ENCODE measurements at places on chromosomes 2 and 18.

GRCh38 chr18:8162802-8163201 lies 446.4 kb upstream of the RAB12 start:
- peak; percentile 23 for DNase-seq

DNA sequence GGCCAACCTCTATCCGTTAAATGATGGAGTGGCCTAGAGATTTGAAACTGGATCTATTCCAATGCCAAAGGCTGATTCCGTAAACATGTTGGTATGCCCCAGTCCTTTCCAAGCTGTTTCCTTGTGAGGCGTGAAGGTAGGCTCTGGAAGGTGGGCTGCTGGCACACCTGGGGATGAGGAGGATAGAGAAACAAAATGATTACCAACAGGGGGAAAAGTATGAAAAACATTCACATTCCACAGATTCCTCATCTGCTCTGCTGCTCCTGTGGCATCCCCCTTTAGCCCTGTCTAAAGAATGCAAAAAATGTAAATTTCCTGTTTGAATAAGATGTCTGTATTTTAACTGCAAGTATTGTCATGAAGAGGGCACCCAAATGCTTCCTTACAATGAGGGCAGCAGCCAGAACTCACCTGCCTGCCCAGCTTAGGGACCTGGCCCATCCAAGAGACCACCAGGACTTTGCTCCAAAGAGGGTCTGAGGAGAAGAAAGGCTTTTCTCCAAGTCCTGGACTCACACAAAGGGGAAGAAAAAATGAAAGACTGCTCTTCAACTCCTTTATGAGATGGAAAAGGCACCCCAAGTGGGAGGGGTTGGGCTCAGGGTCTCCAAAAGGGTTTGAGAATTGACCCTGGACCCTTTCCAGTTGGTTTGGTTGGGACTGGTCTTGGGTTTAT lies 132.3 kb upstream of the PELI1 start:
- peak; percentile 93 for DNase-seq

- DNase-seq: no peak
Observed at GRCh38 chr2:232576995-232577394, 26.5 kb downstream of the EIF4E2 start.

GRCh38 chr2:160044728-160045127 lies 17.7 kb downstream of the PLA2R1 start:
- DNase-seq: no peak

DNA sequence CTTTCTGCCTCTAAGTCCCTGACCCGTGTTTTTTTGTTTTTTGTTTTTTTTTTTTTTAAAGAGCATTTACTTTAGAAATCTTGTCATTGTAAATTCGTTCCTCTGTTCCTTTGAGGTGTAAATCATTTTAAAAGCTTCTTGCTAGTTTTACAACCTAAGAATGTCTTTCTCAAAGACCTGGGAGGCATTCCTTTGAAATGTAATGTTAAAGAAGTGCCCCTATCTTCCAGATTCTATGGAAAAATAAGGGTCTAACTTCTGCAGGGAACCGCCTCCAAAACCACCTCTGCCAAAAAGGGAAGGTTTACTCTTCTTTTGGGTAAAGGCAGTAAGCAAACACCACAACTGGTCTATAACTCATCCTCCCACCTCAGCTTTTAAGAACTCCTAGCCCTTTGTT lies 259.6 kb upstream of the ZNF804A start:
- peak; percentile 67 for DNase-seq

GRCh38 chr2:172340394-172340793 lies 87.0 kb upstream of the ITGA6 start:
- DNase-seq: no peak

- DNase-seq: peak; percentile 23
Observed at GRCh38 chr2:24315669-24316068, 44.7 kb downstream of the ITSN2 start.

DNA sequence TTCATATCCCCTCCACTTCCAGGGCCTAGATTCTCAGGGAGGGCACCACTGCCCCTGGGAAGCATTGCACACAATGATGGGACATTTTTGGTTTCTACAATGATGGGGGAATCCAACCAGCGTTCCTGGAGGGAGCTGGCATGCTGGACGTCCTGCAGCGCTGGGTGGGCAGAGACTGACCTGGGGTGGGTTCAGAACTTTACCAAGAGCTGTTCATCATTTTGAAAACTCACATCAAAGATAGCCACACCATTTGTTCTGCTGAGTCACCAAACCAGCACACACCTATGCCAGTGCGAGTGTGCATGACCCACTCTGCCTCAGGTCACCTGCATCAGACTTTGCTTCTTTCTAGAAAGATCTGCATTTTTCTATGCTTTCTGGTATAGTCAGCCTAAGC lies 14.1 kb upstream of the ARMC9 start:
- no peak for DNase-seq

GRCh38 chr2:2095360-2096093 lies 235.5 kb downstream of the MYT1L start:
- DNase-seq: no peak

- no peak for DNase-seq
Observed at GRCh38 chr2:9380702-9381628, 42.4 kb downstream of the ITGB1BP1 start.

GRCh38 chr2:173048897-173049661 lies 26.6 kb upstream of the MAP3K20 start:
- no peak for DNase-seq

- no peak for DNase-seq
Observed at GRCh38 chr2:183123959-183124221, 353 bp upstream of the NUP35 start.

GRCh38 chr2:67277450-67277849 lies 119.7 kb upstream of the ETAA1 start:
- peak; percentile 43 for DNase-seq

DNA sequence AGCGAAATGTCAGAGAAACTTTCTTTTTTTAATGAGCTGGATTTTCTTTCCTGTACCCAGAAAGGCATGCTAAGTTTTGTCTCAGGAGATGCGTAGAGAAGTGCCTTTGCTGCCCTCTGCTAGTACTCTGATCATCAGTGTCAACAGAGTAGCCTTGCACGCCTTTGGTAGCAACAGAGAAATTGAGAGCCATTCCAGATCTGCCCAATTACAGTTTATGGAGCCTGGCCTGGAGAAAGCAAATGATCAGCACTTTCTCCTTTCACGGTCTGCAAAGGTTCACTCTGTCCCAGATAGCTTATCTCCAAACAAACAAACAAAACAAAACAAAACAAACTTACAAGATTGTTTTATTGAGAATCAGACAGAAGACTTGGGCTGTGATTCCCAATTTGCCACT lies 792.8 kb upstream of the PIK3C3 start:
- peak; percentile 11 for DNase-seq

DNA sequence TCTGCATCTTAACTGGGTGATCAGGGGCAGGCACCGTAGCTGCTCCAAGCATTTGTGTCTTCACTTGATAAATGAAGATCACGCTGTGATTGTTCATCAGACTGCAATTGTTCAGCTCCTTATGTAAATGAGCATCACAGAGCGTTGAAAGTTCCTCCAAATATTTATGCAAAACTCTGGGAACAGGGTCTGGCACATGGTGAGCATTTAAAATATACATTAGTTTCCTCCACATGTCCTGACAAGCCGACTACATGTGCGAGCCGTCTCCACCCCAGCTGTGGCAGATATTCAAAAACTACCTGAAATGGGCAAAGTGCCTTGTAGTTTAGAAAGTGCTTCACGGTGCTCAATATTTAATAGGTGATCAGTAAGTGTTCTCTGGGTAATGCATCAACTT lies 175.1 kb upstream of the ID2 start:
- no peak for DNase-seq

DNA sequence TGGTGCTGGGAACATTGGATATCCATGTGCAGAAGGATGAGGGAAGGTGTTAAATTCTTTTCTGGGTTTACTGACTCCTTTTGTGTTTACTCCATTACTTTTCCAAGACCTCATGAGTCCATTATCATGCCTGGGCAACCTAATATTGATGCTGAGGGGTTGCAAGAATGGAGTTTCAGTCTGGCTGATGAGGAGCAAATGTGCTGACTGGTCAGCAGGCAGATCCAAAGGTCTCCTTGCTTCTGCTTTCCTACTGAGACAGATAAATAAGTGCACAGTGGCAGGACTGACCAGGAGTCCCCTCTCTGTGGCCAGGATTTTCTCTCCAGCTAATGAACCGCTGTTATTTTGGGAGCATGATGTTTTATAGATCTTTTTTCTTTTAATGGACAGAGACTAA lies 43.6 kb upstream of the WIPF1 start:
- no peak for DNase-seq

- no peak for DNase-seq
Observed at GRCh38 chr2:121146630-121147029, 138.4 kb downstream of the TFCP2L1 start.

GRCh38 chr2:134245340-134245984 lies 8.4 kb upstream of the MGAT5 start:
- peak; percentile 72 for DNase-seq

GRCh38 chr2:176561706-176562105 lies 292.5 kb downstream of the MTX2 start:
- peak; percentile 71 for DNase-seq

DNA sequence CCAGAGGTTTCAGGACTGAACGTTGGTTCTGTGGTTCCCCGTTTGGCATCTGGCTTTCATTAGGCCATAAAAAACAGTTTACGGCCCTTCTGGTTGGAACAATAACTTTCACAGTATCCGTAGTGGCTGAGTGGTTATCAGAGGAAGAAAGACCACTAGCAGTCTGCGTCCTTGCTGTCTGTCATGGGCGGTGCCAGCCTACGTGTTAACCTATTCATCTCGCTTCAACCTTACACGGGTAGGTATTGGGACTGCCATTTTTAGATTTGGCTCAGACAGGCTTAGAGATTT lies 42.6 kb upstream of the ROCK2 start:
- DNase-seq: no peak

DNA sequence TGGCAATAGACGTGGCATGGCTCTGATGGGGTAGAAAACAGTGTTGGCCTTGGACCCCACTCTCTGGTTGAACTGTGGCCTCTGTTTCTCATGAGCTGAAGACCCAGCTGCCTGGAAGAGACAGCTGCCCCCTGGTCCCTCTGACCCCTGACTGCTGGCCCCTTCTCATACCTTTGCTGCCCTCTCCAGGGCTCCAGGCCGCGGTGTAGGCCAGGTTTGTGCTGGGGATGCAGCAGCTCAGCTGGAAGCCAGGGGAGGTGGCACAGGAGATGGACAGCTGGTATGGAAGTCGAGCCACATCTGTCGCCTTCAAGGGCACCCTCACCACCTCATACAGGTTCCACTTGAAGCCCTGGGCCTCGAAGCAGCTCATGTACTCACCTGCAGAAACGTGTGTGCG lies 31.7 kb upstream of the SELENOI start:
- peak; percentile 47 for DNase-seq

- no peak for DNase-seq
Observed at GRCh38 chr18:73881396-73881917, 266.2 kb downstream of the FBXO15 start.

DNA sequence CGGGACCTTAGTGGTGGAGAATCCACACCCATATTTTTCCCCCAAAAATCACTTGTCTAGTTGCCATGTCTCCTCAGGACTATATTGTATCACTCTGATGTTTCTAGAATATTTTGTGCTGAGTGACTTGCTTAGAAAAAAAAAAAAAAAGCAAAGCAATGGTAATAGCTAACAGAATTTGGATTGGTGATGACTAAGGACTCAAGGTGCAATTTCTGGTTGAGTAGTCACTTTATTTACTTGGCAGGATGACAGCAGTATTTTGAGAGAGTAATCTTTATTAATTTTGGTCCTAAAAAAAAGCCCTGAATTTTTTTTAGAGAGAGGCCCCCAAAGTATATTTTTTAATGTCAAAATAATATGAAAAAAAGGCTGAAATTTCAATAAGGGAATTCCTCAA lies 32.8 kb upstream of the MYO3B start:
- DNase-seq: no peak

- DNase-seq: no peak
Observed at GRCh38 chr2:232492963-232493700, 5.5 kb upstream of the ECEL1 start.

All from mesendoderm (in vitro differentiated cells).